Stimulated activated CD8-positive, alpha-beta memory T cell treated with anti-CD3 and anti-CD28 coated beads, Interleukin-4, amount 100 ng/mL, for 1 hour (primary cell): ENCODE measurements at places on chromosomes 1 and 21.

DNA sequence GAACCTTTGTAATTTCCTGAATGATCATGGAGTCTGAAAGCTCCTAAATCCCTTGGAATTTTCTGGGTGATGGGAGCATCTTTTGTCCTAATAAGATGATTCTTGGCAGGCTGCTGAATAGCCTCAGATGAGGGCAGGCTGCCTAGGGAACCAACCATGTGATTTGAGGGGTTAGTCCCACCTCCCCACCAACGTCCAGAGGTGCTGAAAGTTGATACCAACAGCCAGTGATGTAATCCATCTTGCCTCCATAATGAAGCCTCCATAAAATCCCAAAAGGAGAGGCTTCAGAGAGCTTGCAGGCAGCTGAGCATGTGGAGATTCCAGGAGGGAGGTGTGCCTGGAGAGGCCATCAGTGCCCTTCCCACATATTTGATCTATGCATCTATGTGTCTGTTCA lies 43.7 kb downstream of the GTF2B start:
- no peak for DNase-seq

DNA sequence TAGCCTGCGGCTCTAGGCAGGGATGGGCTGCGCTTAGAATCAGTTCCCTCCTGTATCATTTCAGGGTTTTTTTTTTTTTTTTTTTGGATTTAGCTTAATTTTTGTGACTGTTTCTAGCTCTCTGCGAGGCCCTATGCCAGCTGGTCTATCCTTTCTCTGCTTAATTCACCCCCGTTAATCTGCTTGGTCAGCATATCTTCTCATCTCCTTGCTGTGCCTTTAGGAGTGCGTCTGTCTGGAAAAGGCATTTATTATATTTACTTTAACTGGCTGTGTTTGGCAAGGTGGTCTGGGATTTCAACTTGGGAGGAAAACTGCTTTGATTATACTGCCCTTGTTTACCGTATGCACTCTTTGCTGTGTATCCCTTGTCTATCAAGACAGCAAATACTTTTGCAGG lies 184.8 kb upstream of the KIAA0040 start:
- DNase-seq, result no peak

DNA sequence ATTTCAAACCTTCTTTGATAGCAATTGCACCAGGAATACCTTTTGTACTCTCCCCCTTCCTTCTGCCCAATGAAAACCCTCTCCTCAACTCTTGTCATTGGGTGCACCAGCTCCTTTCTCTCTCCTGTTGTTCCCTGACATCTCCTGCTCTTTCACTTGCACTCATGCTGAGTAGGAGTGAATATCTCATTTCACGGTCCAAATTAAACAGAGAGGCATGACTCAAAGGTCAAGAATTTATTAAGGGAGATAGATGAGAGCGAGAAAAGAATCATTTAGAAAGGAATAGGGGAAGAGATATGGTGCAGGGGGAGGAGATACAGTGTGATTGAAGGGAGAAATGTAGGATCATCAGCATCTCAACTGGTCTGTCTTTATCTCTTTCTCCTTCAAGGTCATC lies 22.1 kb downstream of the AIM2 start:
- no peak for DNase-seq

DNA sequence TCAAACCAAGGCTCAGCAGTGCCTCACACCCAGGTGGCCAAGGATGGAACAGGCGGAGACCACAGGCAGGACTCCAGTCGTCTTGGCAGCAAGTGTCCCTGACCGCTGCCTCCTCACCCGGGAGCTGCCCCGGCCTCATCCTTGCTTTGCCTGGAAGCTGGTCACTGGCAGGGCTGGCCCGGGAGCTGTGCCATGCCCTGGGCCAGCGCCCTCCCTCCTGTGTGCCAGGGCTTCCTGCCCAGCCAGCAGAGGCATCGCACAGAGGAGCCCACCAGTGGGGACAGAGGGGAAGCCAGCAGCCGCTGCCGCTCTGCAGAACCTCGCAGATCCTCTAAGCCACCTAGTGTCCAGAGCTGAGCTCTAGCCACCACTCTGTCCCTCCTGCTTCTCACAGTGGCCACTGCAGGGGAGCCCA lies 7.8 kb downstream of the CASZ1 start:
- DNase-seq, result no peak

DNA sequence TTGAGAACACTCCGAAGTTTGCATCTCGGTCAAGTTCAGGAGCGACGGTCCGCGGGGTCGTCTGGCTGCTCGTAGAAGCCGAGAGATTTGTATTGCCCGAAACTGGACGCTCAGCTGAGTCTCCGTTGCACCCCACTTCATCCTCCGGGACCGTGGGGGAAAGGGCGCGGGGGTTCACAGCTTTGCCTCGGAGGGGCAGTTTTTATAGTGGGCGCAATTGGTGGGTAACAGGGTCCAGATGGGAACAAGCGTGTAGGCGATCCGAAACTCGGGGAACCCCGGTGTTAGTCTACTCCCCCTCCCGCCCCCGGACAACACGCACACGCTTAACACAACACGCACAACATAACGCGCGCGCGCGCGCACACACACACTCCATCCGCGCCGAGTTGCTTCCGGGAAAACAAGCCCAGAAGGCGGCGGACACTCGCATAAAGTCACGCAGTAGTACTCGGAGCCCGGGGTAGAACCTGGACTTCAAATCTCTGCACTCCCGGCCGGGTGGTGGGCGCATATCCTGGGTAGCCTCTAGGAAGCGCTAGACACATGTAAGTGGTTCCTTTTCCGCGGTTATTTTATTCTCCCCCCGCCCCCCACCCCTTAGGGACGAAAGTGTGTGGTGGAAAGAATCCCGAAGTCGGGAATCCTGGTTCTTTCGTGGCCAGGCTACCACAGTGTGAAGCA lies 1.1 kb upstream of the JUN start:
- DNase-seq, result peak; percentile 66

DNA sequence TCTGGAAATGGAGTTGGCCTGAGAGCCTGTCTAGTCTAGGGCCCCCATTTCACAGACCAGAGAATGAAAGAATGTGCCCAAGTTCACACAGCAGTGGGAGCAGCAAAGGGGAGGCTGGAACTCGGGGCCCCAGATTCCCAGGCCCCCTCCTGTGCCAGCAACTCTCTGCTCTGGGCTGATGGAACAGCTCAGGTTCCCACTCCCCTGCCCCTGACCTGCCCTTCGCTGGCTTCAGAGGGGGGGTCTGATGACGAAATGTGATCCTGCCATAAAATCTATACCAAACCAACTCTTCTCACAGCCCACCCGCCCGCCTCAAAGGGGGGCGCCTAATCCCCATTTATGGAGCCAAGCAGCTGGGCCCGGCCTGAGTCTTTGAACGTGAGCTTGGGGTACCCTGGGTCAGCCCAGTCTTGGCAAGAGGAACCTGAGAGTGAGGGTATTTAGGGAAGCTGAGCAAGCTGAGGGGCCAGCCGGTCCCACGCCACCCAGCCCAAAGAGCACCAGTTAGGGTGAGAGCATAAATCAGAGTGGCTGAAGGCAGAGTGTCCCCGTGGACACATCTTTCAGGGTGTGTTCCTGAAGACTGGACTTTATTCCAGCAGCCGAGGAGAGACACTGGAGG lies 65.0 kb downstream of the FOXD2 start:
- no peak for DNase-seq

- no peak for DNase-seq
Observed at GRCh38 chr1:210487021-210487420, 158.3 kb downstream of the HHAT start.

DNA sequence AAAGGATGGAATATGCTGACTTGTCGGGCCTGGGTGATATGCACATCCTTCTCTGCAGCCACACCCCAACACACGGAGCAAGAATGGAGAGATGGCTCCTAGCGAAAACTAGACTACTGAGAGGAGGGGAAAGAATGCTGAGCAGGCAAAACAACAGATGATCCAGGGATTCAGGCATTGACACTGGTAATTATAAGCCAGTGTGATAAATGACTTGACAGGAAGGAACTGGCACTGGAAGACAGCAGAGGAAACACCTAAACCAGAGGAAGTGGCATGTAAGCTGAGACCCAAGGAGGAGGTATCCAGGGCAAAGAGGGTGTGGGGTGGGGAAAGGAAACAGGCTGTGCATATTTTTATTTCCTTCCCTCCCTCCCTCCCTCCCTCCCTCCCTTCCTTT lies 31.7 kb upstream of the KHDRBS1 start:
- DNase-seq, result no peak

- no peak for DNase-seq
Observed at GRCh38 chr1:113876176-113876575, 4.7 kb upstream of the PTPN22 start.

- DNase-seq, result no peak
Observed at GRCh38 chr1:159866066-159866465, 3.6 kb upstream of the VSIG8 start.

GRCh38 chr1:65524931-65525265 lies 104.4 kb downstream of the LEPR start:
- no peak for DNase-seq

DNA sequence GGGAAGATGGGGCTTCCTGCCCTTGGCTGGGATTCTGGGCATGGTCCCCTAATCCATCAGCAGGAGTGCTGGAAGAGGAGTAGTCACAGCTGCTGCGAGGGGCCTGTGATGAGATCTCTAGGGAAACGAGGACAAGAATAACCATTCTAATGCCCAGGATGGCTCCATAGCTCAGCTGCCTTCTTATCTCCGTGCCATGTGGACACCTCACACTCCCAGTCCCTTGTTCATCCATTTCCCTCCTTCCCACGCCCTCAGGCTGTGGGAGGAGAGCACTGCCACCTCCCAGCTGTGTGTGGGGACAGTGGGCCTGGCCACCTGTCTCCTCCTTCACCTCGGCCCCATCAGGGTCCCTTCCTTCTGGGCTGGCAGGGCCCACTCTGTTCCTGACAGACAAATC lies 16.1 kb upstream of the ETV3 start:
- no peak for DNase-seq

DNA sequence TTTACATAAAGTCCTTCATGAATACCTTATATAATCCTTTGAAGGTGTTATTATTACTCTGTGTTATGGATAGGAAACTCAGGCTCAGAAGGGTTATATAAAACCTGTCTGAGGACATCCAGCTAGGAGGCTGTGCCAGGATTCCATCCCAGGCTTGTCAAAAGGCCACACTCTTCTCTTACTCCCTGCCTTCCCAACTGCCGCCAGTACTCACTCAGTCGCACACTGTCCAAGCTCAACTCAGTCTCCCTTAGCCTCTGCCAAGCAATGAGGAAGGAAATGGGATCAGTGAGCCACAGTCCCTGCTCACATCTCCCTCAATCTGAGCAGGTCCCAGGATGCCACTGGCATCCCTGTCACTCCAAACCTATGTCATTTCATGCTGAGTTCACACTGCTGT lies 94.4 kb downstream of the NAV1 start:
- DNase-seq, result no peak

GRCh38 chr1:33022650-33023200 lies 14.0 kb downstream of the AK2 start:
- DNase-seq, result no peak

GRCh38 chr1:20530306-20530705 lies 22.1 kb upstream of the FAM43B start:
- DNase-seq, result no peak

- DNase-seq, result no peak
Observed at GRCh38 chr1:82628887-82629286, 828.2 kb downstream of the ADGRL2 start.

GRCh38 chr1:214417545-214418210 lies 133.7 kb downstream of the PTPN14 start:
- DNase-seq, result no peak

- DNase-seq, result no peak
Observed at GRCh38 chr1:94302497-94302896, 65.1 kb upstream of the ARHGAP29 start.

- DNase-seq, result no peak
Observed at GRCh38 chr1:190478149-190479049, 735 bp upstream of the BRINP3 start.

DNA sequence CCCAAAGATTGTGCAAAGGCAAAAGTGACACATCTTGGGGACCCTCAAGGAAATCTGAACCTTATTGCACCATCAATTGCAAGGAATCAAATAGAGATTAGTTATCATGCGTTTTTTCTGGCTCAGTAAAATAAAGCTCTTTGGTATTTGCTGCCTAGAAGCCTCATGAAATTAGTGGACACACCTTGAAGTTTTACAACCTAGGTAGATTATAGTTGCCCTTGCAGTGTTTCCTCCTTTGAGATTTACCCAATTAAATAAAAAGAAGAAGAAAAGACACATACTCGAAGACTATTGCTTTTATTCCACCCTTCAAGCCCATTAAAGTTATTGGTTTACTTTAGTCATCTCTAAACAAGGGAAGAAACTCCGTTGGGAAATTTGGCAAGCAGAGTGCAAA lies 70.0 kb downstream of the IL23R start:
- no peak for DNase-seq

- no peak for DNase-seq
Observed at GRCh38 chr1:236982380-236982779, 21.9 kb downstream of the MT1HL1 start.

- no peak for DNase-seq
Observed at GRCh38 chr1:210260096-210260495, 27.5 kb downstream of the SERTAD4 start.

- DNase-seq, result no peak
Observed at GRCh38 chr1:91777196-91777595, 108.8 kb downstream of the TGFBR3 start.

- no peak for DNase-seq
Observed at GRCh38 chr1:168688644-168689326, 40.2 kb downstream of the DPT start.

GRCh38 chr1:25501235-25502058 lies 42.0 kb upstream of the LDLRAP1 start:
- DNase-seq, result no peak

- DNase-seq, result no peak
Observed at GRCh38 chr1:59499943-59500569, 203.2 kb downstream of the FGGY start.

DNA sequence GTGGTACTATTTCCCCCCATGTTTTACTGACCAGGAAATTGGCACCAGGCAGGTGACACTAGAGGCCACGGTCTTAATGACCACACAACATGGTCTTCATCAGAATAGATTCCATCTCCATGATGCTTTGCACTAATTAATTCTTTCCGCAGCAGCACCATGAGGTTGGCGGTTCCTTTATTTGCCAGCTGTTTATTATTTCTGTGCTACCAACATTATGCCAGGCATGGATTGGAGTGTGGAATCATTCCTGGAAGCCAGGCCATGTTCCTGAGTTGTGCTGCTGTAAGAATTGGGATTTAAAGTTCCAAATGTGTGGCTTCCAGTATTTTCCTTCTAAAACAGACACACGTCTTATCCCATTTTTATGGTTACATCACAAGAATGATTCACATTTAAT lies 107.8 kb downstream of the NFIA start:
- no peak for DNase-seq

DNA sequence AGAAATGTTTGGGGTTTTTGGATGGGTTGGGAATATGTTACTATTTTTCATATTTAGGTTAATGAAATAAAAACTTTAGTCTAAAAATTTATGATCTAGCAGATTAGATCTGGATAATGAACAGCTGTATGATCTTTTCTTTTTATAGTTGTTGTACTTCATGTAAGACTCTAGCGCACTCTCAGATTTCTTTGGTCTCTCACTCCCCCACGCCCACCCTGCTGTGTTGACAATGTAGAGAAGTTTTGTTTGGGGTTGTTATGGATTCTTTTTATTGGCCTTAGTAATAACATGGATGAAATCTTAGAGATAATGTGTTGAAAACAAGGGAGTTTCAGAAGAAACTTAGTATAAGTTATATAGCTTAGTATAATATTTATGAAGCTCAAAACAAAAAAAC lies 5.5 kb downstream of the KLF18 start:
- no peak for DNase-seq

GRCh38 chr1:43947061-43947873 lies 517 bp downstream of the IPO13 start:
- DNase-seq, result no peak
